ENCODE measurements at places on chromosomes 7 and 10.

DNA sequence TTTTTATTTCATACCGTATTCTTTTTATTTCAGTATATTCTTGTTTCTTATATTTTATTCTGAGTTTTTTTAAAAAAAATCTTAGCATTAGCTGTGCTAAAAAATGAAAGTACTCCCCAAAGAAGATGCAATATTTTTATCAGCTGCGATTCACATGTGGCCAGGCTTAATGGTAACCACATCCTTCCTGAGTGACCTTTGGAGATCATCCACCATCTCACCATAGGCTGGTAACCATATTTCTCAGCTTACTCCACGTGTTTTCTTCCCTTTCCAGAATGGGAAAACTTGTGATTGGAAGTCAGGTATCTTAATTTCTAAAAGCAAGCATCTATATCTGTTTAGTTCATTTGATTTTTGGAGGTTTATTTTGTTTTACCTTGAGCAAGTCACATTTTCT lies 18.8 kb upstream of the LIPM start:
- DNase-seq, result no peak

- no peak for DNase-seq
These were observed 268.7 kb downstream of the SEMA3A start for GRCh38 chr7:83925860-83926259.

DNA sequence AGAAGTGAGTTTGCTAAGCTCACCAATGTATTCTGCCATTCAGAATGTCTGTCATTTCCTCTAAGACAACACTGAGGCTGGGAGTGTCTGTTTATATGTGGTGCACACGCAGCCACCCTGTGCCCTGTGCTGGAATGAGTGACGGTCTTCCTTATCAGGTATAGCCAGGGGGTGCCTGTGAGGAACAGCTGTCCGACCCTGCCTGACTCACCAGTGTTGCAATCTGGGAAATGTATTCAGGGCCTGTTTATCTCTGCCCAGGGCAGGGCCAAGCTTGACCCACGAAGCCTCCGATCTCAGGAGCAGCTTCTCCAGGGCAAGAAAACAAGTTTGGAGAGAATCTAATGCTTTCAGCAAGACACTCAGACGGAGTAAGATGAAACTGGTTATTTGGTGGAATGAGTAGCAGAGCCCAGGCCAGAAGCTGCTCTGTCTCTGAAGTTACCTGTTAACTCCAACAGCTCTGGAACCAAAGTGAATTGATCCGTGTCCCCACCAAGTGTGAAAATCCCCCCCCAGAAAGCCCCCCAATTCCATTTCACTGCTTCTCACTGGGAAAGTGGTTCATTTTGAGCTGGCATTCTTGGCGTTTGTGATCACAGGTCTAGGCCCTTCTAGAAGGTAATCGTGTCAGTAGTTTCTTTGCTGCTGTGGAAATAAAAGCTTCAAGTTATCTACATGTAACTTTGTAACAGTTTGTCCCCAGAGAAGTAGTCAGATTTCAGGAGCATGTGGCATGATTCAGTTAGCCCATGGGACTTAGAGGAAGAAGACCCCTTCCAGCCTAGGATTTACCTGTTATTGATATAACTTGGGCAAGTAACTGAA lies 6.1 kb upstream of the UBE2H start:
- peak; percentile 46 for DNase-seq

DNA sequence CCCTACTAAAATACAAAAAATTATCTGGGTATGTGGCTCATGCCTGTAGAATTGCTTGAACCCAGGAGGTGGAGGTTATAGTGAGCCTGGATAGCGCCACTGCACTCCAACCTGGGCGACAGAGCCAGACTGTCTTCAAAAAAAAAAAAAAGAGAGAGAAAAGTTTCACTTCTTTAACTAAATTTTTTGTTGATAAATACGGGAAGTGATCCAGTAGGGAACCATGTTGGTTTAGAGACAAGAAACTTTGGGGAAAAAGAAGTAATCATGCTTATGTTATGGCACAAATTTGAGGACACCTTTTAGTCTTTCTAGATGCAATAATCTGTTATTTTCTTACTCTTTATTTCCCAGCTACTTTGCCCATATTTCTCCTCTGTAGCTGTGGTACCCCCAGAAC lies 309.7 kb downstream of the TYW1 start:
- DNase-seq, result no peak

DNA sequence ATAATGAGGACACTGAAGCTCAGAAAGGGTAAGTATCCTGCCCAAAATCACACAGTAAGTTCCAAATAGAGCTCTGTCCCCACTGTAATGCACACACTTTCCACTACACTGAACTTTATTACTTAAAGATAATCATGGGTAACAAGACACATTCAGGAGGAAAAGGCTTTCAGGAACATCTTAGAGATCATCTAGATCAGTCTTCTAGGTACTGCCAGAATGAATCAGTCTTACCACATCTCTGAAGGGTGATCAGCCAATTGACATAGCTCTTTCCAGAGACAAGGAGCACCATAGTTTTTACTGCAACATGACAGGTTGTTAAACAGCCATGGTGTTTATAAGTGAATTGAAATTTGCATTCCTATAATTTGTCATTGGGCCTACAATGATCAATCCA lies 5.4 kb upstream of the HERPUD2 start:
- DNase-seq, result no peak

DNA sequence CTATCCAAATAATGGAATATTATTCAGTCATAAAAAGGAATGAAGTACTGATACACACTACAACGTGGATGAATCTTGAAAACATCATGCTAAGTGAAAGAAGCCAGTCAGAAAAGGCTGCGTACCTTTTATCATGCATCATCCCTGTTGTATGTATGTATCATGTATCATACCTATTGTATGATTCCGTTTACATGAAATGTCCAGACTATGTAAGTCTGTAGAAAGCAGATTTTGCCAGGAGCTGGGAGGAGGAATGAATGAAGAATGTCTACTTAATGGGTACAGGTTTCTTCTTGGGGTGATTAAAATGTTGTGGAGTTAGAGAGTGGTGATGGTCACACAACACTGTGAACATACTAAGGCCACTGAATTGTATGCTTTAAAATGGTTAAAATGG lies 135.9 kb upstream of the KLF14 start:
- no peak for DNase-seq

DNA sequence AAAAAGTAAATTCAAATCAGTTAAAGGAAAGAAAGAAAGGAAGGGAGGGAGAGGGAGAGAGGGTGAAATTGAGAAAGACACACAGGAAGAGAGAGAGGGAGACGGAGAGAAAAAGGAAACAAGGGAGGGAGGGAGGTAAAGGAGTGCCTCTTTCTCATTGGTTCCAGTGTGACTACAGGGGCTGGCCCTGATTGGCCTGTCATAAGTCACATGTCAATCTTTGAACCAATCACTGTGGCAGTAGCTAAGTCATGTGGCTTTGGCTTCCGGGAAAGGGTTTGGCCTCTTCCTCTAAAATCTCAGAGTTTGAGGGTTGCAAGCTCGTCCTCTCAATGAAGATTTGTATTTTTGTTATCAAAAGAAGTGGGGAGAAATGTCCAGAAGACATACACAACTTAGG lies 150.2 kb downstream of the RAB11FIP2 start:
- no peak for DNase-seq

GRCh38 chr7:73451780-73452398 lies 18.3 kb downstream of the FZD9 start:
- DNase-seq, result peak; percentile 38

DNA sequence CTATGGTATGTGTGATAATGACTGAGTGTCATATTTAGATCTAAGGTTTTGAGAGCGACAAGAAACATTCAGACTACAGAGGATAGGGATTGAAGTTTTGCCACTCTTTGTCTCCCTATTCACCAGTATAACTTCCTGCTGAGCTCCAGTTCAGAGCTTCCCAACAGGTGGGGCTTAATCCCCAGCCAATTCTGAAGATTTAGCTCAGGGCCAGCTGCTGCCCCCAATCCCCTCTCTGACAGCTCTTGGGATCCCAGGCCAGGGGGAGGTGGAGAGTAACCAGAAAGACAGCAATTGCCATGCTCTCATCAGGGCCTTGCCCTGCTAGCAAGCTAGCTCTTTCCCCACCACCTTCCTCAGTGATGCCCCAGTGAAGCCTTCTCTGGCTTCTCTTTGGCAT lies 57.8 kb downstream of the TRIL start:
- no peak for DNase-seq

DNA sequence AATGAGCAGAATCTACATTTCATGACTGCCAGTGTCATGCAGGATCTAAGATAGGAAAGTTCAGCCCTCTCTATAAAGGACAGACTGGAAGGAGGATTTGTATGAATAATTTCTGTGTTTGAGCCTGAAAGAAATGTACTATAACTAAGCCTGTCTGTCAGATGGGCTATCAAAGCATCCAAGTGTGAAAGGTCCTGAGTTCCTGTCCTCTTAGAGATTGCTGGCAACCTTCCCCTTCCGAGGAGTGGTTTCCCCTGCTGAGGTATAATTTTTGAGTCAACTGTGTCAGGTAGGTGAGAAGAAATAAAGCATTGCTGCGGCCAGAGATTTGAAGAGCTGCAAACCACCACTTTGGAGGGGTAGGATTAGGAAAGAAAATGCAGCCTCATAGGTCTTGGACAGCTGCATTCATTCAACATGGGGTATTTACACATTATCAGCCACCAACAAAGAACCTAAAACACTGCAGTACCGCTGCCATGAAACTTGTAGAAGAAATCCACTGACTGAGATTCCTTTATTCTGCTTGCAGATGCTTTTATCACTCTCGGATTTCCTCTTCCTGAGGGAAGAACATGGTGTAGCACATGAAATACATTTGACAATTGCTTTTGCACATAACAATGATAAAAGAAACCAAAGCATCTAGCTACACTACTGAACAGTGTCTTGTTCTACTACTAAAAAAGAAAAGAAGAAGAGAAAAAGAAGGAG lies 189.1 kb downstream of the DGKI start:
- no peak for DNase-seq

- peak; percentile 98 for DNase-seq
These were observed at the start of gene OGA for GRCh38 chr10:101818119-101818871. TSS of gene OGA (minus strand) at chr10:101818444. CDS start at chr10:101818022, 422 bp downstream.

DNA sequence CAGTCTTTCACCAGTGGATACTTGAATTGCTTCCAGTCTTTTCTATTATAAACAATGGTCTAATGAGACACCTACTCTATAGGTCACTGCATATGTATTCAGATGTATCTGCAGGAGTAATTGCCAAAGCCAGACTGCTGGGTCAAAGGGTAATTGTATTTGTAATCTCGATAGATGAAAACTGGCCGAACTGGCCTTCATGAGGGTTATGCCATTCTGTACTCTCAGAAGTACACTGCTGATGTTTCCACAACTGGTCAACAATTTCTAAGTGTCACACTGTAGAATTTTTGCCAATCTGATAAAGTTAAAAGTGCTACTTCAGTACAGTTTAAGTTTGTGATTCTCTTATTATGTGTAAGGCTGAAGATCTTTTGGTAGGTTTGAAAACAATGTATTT lies 64.6 kb downstream of the JAZF1 start:
- no peak for DNase-seq

DNA sequence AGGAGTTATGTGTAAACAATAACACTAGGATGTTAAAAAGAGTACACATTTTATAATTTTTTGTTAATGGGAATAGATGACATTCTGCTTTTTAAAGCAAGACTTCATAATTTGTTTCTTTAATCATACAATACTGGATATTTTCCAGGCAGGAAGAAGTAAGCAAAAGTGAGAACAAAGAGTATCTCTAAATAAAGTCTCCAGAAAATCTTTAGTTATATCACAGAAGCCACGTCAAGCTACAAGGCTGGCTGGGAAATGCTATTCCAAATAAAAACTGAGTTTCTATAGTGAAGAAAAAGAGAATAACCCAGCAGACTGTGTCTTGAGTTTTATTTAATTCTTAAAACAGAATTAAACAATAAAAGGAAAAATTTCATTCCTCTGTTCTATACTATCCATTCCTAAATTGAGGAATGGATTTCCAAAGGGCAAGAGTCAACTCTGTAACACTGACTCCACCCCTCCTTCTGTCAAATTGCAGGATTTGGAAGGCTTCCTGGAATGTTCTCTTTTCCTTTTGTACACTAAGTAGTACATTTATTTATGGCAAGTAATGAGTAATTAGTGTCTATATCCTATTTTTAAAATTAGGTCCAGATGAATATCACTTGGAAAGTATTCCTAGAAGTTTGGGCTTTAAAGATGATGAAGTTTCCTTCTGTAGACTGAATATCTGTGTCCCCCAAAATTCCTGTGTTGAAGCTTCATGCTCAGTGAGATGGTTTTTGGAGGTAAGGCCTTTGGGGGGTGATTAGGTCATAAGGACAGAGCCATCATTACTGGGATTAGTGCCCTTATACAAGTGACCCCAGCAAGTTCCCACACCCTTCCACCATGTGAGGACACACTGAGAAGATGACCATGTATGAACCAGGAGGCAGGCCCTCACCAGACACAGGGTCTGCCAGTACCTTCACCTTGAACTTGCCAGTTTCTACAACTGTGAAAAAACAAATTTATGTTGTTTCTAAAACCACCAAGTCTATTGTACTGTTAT lies 290.9 kb downstream of the CRPPA start:
- DNase-seq, result no peak

- peak; percentile 47 for DNase-seq
These were observed 14.4 kb upstream of the WBP1L start for GRCh38 chr10:102729029-102730026.

- DNase-seq, result no peak
These were observed 24.0 kb downstream of the COL26A1 start for GRCh38 chr7:101386558-101387231.

- DNase-seq, result no peak
These were observed 51.7 kb upstream of the RET start for GRCh38 chr10:43024942-43025700.

DNA sequence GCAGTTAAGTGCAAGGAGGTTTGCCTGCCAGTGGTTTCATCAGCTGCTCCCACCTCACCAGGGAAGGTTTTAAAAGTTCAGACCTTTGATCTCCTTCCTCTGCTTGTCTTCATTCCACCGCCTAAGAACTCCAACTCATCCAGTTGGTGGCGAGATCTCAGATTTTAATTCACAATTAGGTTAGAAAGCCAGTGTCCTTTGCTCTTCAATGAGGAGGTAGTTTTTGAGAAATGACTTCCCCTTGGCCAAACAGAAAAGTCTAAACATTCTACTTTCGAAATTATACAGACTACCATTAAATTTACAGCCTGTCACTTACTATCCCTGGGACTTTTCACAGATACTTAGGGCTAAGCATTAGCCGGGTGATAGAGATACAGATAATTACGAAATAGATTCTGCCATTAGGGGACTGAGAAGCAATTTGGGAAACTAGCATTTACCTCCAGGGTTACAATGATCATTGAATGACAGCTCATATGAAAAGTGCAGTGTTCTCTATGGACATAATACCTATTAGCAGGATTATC lies 513.4 kb upstream of the GHITM start:
- DNase-seq, result no peak

DNA sequence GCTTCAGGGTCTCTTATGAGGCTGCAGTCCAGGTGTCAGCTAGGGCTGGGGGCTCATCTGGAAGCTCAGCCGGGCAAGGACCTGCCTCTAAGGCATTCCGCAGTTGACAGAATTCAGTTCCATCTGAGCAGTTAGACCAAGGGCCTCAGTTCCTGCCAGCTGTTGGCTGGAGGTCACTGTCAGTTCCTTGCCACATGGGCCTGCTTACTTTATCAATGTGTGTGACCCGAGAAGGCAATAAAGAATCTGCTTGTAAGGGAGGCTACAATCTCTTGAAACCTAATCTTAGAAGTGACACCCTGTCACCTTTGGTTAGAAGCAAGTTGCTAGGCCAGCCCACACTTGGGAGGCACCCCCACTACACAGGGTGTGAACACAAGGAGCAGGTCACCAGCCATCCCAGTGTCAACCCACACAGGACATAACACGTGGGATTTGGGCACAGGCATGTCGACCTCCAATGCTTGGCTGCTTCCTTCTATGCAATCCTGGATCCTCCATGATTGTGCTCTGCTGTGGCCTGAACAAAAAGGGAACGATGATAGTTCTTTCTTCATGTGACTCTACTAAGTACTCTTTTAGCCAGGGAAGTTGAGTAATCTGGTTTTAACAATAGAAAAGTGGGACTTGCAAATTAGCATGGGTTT lies 41.8 kb downstream of the MTURN start:
- DNase-seq, result peak; percentile 9

All from AML-193 (cell line).